Right renal pelvis (tissue), 4 donors: ENCODE measurements at places on chromosomes 13 and 19. TPM values are rescaled to one million over a fixed set of nuclear protein-coding genes. Genes with fewer than 3 reads are reported as not detected.
A peak's percentile ranks its signal among the peaks of the same experiment; 100 is the strongest.

The ADM5 gene
- 1.2 TPM for polyA plus RNA-seq

The BRME1 gene
- polyA plus RNA-seq = 6.6 TPM

The B3GLCT gene
- 15.6 TPM for polyA plus RNA-seq

The SLC25A42 gene
- 17.4 TPM for polyA plus RNA-seq

- peak; percentile 53 for DNase-seq
These were observed 480.2 kb upstream of the MIR17HG start for GRCh38 chr13:90867336-90867683.

DNA sequence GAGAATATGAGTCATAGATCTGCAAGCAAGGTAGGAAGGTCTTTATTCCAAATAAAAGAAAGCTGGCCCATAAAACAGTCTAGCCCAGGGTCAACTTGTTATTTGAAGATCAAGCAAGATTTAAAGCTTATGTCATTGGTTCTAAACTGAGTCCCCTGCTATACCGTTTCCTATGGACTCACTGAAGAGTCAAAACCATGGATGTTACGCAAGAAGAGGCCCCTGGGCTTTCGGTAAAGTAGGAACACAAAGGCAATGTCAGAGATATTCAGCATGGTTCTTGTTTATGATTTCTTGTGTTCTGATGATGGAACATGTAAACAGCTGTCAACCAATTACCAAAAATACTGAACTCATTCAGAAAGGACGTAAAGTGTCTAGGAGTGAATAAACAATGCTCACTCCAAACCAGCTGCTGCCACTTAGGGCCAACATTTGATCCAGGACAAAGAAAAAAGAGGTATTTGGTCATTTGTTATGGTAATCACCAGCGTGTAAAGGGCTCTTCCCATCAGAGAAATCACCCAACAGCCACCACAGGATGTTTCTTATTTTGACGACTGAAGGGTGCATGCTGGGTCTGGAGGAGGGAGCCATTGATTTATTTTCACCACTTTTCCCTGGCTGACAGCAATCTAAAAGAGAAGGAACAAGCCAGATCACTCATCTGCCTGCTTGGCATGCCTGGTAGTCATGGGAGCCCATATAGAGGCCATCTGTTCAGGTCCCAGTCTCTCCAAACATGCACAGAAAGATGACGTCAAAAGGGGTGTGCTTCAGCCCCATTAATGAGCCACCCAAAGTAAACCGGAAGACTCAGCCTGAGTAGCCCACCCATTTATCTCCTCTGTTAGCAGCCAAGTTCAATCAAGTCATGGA, 68.3 kb downstream of the FGF14 start:
- DNase-seq = no peak

DNA sequence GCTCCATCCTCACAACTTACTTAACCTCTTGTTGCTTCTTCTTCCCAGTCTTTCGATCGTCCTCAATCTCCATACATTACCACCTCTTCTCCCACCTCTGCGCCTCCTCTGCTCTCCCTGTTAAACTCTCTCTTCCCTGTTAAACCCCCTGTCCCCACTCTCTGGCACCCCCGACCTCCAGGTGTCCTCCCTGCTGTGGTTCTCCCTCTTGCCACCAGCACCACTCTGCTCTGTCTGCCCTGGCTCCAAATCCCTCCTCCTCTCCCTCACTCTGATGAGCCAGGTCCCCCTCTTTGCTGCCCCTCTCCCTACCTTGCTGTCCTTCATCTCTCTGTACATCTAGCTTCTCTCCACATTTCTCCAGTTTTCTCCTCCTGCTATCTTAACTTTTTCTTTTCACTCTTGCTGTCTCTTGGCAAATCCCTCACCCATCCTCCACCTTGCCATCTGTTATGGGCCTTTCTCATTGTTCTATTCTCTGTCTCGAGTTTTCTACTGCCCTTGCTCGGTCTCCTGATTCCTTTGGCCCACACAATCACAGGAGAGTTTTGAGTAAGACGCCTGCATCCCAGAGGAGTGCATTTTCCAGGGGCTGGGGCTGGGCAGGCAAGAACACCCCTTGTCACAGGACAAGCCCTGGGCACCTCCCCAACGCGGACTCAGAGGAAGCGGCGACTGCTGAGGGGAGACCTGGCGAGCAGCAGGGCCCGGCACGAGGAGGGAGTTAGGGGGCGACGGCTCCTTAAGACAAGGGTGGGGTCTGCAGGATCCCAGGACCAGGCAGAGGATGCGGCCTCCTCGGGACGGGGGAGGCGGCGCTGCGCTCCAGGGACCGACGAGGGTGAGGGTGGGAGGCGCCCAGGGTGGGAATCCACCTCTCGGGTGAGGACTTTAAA, 21.4 kb upstream of the ERVV-1 start:
- DNase-seq = no peak

- no peak for DNase-seq
These were observed 201.4 kb downstream of the FOXO1 start for GRCh38 chr13:40465015-40465390.

GRCh38 chr19:32717496-32717895, 2.1 kb upstream of the TDRD12 start:
- no peak for DNase-seq

DNA sequence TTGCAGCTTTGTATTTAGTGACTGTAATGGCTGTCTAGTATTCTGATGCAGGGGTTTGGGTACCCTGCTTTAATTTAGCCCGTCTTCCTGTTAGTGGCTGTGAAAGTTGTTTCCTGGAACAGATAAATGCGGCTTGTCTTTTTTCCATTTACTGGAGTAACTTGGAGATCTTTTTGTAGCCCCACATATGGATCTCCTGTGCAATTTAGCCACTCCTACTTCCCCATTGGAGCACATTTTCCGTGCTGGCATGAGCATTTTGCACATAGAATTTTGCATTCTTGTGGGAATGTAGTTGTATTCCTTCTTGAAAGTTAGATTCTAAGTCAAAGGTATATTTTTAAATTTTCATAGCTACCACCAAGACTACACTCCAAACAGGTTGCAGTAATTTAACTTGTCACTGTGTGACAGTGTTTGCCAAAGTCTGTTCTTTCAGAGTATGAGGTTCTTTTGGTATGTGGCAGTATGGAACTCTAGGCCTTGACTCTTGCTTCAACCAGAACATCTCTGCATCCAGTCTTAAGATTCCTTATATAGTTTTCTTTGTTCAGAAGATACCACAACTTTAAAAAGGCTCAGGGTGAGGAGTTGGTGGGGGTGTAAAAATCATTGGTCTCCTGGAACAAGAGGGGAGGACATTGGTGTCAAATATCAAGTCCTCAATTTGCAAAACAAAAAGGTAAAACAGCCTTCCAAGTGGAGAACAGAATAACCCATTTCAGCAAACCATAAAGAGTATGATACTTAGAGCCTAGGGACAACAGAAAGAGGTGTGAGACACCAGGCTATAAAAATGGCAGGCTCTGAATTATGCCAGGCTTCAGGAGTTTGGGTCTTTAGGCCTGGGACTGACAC, 21.1 kb upstream of the CCDC97 start:
- DNase-seq = no peak

- DNase-seq = no peak
These were observed 5.8 kb upstream of the TLE5 start for GRCh38 chr19:3068071-3068470.

DNA sequence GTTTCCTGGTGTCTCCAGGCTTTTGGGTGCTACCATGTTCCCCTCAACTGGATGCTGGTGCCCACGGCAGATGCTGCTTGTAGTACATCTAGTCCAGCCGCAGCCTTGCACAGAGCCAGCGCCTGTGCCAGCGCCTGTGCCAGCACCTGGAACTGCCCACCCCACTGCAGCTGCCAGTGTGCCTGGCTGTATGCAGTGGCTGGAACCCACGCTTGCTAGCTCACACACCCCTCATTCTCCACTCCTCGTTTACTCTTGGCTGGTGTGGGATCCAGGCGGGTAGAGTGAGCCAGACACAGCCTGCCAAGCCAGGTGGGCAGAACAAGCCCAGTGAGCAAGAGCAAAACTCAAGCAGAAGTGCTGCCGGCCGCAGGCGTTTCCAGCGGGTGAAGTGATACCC, 428.6 kb downstream of the SLITRK1 start:
- DNase-seq = no peak

DNA sequence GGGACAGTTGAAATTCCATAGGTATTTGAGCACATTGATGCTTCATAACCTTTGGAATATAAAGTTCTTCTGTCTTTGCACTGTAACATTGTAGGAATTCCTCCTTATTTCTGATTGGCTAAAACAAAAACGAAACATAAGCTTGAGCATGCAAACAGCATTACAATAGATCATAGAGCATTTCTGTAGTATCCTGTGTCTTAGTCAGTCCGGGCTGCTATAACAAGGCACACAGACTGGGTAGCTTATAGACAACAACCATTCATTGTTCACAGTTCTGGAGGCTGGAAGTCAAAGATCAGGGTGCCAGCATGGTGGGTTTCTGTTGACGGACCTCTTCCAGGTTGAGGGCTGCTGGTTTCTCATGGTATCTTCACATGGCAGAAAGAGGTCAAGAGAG, 188.7 kb upstream of the SOX21 start:
- no peak for DNase-seq

- no peak for DNase-seq
These were observed 20.7 kb downstream of the ZNF14 start for GRCh38 chr19:19711934-19712828.

DNA sequence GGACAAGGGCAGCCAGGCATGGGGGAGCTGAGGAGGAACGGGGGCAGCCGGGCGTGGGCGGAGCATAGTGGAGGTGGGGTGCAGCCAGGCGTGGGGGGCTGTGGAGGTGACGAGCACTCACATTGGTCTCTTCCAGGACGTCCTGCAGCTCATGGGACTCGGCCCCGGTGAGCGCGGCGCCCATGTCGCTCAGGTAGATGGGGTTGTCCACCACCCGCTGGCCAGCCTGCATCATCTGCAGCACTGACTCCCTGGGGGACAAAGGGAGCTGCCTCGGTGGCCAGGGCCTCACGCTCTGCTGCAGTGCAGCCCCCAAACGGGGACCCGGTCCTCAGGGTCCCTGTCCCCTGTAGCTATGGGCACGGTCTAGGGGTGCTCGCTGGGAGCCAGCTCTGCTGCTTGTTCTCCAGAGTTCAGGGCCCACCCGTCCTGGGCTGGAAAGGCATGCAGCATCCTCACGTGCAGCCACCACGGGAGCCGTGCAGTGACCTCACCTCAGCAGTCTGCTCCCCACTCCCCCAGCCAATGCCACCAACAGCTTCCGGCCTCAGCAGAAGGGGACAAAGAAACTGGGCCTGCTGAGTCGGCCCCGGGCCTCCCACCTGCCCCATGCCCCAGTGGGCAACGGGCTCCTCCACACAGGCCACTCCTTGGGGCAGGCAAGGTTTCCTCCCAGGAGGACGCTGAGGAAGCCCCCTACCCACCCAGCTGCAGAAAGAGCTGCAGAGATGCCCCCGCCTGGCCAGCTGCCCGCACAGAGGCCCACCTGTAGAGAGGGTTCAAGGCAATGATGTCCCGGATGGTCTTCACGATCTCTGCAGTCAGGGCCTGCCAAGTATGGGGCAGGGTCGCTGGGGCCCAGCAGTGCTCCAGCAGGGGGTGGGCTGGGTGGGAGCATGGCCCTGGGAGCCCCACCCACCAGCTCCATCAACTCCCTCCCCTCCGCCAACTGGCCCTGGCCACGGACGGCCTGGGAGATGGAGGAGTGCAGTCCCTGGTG, 12.1 kb downstream of the LONP1 start:
- no peak for DNase-seq

DNA sequence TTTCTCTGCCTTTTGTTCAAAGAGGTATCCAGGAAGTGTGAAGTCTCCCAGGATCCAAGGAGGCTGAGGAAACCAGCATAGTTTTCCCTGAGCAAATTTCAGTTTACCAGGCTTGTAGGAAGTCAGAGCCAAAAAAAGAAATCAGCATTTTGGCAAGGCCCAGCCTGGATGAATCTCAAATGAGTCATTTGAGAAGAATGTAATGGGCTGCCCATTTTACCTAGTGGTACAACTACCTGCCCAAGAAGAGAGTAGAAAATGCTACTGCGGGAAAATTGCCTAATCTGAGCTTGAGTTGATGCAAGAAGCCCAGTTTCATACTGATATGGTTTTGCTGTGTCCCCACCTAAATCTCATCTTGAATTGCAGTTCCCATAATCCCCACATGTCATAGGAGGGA, 284.1 kb upstream of the ZNF507 start:
- DNase-seq = no peak

DNA sequence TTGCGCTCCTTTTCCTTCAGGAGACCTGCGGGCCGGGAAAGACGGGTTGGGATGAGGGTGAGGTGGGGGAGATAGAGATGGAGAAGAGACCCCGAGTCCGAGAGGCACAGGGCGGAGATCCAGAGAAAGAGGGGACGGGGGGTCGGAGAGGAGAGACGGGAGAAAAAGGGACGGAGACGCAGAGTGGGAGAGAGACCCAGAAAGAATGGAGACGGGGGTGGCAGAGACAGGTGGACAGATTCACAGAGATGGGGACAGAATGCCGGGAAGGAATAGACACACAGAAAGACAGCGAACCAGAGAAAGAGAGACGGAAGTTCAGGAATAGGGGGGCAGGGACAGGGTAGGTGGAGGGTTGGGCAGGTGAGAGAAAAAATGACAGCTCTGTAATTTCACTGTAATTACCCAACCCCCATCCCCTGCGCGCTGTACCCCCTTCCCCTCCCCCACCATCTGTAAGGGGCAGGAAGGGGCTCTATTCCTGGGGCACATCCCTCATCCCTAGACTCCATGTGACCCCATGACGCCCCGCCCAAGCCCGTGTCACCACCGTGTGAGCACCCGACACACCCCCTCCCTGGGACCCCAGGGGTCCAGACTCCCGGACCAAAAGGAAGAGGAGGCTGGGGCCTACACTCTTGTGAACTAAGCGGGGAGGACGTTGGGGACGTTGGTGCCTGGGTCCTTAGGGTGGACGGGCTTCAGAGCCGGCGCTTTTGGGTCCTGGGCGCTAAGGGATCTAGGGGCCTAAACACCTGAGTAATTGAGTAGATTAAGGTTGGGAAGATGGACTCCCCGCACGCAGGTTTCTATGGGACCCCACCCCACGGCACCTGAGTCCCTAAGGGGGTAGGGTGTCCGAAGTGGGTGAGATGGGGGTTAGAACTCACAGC, 967 bp downstream of the DBP start:
- no peak for DNase-seq

DNA sequence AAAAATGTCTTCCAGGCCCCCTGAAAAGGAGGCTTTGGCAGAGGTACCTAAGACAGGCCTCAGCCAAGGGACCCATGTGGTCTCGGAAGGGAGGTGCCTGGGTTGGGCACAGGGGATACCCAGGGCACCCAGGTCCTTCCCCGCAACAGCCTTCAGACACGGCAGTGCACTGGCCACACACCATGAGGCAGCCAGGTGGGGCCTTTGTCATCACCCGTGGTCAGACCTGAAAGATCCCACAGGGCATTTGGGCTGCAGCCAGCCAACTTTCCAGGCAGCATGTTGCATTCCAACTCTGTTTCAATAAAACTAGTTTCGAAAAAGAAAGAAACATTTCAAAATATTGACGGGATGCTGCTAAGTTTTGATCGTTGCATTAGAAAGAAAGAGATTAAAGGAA, 4.7 kb upstream of the TUBGCP3 start:
- DNase-seq = no peak
